ENCODE measurements at places on chromosomes 13 and 19.

- DNase-seq = no peak
Observed at GRCh38 chr13:93499991-93500390, 273.4 kb downstream of the GPC6 start.

- no peak for DNase-seq
Observed at GRCh38 chr13:66921437-66921836, 308.7 kb downstream of the PCDH9 start.

GRCh38 chr19:7978179-7978825 is 27.1 kb downstream of the ELAVL1 start:
- no peak for DNase-seq

DNA sequence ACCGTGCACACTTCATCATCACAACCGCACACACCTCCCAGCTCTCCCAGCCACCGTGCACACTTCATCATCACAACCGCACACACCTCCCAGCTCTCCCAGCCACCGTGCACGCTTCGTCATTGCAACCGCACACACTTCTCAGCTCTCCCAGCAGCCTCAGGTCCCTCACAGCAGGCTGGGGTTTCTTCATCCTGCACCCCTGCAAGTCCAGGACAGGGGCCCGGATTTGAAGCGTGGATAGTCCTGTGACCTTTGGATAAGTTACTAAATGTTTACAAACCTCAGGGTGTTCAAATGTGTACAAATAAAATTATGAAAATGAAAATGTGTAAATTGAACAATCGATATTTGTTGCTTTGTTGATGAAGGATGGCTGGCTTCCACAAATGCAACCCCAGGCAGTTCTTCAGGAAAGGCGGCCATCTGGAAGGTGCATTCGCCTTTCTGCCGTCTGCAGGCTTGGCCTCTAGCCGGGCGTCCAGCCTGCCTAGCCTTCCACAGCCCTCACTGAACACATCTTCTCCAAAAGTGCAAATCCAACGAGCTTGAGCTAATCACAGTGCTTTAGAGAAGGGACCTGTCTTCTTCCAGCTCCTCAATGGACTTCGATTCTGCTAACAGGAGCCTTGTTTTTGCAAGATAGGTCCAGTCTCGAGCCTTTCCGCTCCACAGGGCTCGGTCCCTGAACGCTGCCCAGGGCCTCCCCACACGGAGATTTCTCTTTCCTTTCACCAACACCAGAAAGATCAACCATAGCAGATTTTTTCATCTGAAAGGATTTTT is 74.2 kb downstream of the SPACA7 start:
- no peak for DNase-seq

- no peak for DNase-seq
Observed at GRCh38 chr13:100234006-100234405, 145.1 kb downstream of the PCCA start.

Measured in NCI-H510A (cell line).